ENCODE measurements at places on chromosomes 2 and 18. TPM values are rescaled to one million over a fixed set of nuclear protein-coding genes. Genes with fewer than 3 reads are reported as not detected.

TWIST2 gene
- 15.8 TPM for total RNA-seq

CAD gene
- total RNA-seq = 35.5 TPM

RGPD4 gene
- 0.16 TPM for total RNA-seq

ASB1 gene
- total RNA-seq = 45.5 TPM

PUM2 gene
- 25.7 TPM for total RNA-seq

C1QL2 gene
- total RNA-seq = not detected

SLC23A3 gene
- 1.6 TPM for total RNA-seq

EFR3B gene
- 1.1 TPM for total RNA-seq

RBM44 gene
- total RNA-seq = 0.65 TPM

MYCN gene
- total RNA-seq = not detected

PDE11A gene
- not detected for total RNA-seq

WDR33 gene
- total RNA-seq = 34.4 TPM

HTR2B gene
- total RNA-seq = 33.0 TPM

ST8SIA3 gene
- total RNA-seq = 0.08 TPM

STARD6 gene
- total RNA-seq = not detected

GPR55 gene
- under 0.01 TPM for total RNA-seq

MRPL30 gene
- 13.2 TPM for total RNA-seq

KLHL30 gene
- total RNA-seq = 0.33 TPM

LRP2 gene
- 0.41 TPM for total RNA-seq

PAPOLG gene
- total RNA-seq = 18.9 TPM

RFTN2 gene
- total RNA-seq = 16.4 TPM

EMILIN1 gene
- 81.3 TPM for total RNA-seq

HOXD4 gene
- not detected for total RNA-seq

MOGAT1 gene
- total RNA-seq = not detected

SPHKAP gene
- total RNA-seq = not detected

CNGA3 gene
- total RNA-seq = 0.18 TPM

GTF2A1L gene
- total RNA-seq = not detected

IL36A gene
- 2.0 TPM for total RNA-seq

PROC gene
- total RNA-seq = not detected

GALNT13 gene
- 0.45 TPM for total RNA-seq

CHAC2 gene
- 0.57 TPM for total RNA-seq
